Left ventricle myocardium superior (tissue), 1 donor: ENCODE measurements at places on chromosomes 1 and 21. TPM values are rescaled to one million over a fixed set of nuclear protein-coding genes. Genes with fewer than 3 reads are reported as not detected.

Gene CYP4B1
- total RNA-seq = 16.1 TPM

Gene NTRK1
- 0.69 TPM for total RNA-seq

Gene NIBAN1
- total RNA-seq = 397 TPM

Gene SPAG17
- total RNA-seq = not detected

Gene SPRR3
- not detected for total RNA-seq

Gene CFHR5
- not detected for total RNA-seq

Gene PKLR
- total RNA-seq = not detected

Gene CHD5
- 0.12 TPM for total RNA-seq

Gene GPR52
- total RNA-seq = 1.2 TPM

Gene LYST
- total RNA-seq = 11.9 TPM

Gene NBPF4
- total RNA-seq = not detected

Gene ADCY10
- total RNA-seq = 0.47 TPM

Gene LRRC8C
- 6.8 TPM for total RNA-seq

Gene ANXA9
- 0.27 TPM for total RNA-seq

Gene PLA2G2F
- total RNA-seq = not detected

Gene BTBD19
- total RNA-seq = 2.5 TPM

Gene TRABD2B
- 0.92 TPM for total RNA-seq

Gene UMODL1
- not detected for total RNA-seq

Gene LRRC38
- total RNA-seq = 0.15 TPM

Gene TAS1R1
- total RNA-seq = not detected

Gene PRKAA2
- total RNA-seq = 88.0 TPM

Gene C1orf94
- total RNA-seq = not detected

Gene CHAF1B
- 0.52 TPM for total RNA-seq
